CD8-positive, alpha-beta memory T cell (primary cell): ENCODE measurements at places on chromosomes 4 and X.

DNA sequence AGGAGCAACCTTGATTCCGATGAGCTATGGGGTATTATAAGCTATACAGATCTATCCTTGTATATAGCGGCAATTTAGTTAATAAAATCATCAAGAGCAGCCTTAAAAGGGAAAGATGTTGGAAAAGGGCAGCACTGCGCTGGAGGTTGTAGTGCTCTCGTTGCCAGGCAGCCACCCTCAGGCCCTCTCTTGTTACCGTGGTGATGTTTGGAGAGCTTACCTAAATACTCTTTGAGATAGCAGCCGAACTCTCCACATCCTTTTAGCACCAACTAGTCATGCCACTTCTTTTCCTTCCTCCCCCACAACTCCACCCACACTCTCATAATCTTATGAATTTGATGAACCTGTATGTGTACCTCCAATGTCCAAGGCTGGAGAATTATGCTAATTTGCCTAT lies 3.8 kb upstream of the RADX start:
- peak; percentile 51 for DNase-seq

- no peak for DNase-seq
Measured at GRCh38 chr4:141686146-141686775, 49.9 kb downstream of the IL15 start.

- DNase-seq = no peak
Measured at GRCh38 chr4:40515398-40516293, 114.0 kb downstream of the RBM47 start.

- DNase-seq = no peak
Measured at GRCh38 chr4:40245550-40245949, 48.7 kb downstream of the RHOH start.

GRCh38 chr4:73127839-73128453 lies 58.4 kb upstream of the COX18 start:
- no peak for DNase-seq

GRCh38 chr4:113733685-113734084 lies 27.9 kb downstream of the CAMK2D start:
- DNase-seq = no peak

DNA sequence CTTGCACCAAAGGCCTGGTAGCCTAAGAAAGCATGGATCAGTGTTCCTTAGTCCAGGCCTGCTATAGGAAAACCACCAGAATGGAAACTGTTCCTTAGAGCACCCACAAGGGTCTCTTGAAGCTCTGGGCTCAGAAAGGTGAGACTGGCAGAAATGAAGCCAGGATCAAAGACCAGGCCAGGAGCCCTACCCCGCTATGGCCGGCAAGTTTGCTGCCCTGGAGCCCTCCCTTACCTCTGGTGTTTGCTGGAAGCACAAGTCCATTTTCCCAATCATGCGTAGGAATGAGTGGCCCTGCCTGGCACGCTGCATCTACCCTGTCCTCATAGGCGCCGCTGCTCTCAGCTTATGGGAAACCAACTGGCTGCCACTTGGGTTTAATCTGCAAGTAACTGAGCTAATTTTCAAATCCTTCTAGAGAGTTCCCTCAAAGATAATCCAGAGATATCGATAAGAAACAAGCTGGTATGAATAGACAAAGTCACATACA lies 37.4 kb downstream of the BCOR start:
- no peak for DNase-seq
